Activated effector memory CD4-positive, alpha-beta T cell treated with anti-CD3 and anti-CD28 coated beads, Interleukin-2, amount 50 U/mL, for 16 hours (primary cell): ENCODE measurements at places on chromosomes 4 and X.

DNA sequence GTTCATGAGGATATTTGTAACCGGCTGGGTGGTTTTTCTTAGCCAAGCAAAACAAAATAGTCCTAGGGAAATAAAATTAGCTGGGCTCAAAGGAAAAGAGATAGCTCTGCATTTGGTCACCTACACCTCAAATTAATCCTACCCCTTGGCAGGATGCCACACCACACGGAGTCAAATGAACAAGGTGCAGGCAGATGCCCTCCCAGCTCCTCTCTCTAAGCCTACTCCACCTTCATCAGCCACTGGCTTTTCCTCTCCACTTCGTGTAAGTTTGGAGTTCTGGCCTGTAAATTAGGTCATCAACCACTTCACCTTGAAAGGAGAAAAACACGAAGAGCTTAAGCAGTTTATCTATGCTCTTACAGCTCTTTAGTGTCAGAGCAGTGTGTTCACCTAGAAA, 1.4 kb downstream of the DDIT4L start:
- DNase-seq: no peak

DNA sequence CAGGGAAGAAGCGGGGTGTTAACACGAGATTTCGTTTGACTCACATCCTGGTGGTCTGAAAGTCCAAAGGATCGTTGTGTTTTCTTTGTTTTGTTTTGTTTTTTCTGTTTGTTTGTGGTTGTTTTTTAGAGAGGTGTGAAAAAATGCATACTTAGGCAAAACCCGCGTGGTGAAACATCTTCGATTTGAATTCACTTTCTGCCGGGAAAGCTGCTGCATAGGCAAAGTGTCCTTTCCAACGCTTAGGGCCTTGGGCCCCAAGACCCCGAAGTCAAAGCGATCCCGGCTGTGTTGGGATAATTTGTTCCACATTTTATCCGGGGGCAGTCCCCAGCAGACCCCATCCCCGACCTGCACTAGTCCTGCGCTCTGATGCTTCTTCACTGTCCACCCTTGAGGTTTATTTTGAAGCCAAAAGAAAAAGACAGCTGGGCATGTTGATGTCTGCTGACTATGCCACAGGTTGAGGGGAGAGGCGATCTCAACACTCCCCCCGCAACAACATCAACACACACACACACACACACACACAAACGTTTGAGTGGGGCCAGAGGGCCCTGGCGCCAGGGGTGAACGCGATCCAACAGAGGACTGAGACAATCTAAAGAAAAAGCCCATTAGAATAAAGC, 2.0 kb downstream of the MSX1 start:
- no peak for DNase-seq

DNA sequence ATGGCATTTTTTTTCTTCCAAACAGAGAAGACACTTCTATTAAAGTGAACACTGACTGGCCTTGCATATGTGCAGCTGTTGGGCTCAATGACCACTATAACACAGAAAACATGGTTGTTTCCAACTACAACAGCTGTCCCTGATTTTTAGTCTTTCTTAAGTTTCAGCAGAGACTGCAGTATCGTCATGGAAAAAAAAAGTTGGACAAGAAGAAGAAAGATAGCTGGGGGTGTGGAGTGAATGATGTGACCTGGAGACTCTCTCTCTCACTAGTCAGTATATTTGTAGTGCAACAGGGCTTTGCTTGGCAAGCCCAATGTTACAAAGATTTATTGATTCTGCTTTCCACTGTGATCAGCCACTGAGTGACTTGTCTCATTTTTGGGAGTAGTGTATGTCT, 29.5 kb upstream of the C4orf54 start:
- no peak for DNase-seq

DNA sequence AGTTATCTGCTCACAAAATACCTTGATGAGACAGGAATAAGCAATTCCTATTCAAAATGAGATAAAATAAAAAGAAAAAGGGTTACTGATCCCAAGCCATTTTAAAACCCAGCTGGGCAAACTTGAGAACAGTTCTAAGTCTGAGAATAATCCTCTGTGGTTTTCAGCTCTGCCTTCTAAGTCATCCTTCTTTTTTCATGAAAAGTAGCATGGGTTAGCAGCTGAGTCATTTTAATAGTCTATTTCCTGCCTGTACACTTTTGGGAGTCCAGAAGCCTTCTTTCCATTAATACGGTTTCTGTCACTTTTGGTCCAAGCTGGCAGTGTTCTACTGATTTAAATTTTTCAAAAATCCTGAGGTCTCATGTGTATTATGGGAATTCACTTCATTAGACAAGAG, 374.3 kb downstream of the IQCM start:
- DNase-seq: no peak

DNA sequence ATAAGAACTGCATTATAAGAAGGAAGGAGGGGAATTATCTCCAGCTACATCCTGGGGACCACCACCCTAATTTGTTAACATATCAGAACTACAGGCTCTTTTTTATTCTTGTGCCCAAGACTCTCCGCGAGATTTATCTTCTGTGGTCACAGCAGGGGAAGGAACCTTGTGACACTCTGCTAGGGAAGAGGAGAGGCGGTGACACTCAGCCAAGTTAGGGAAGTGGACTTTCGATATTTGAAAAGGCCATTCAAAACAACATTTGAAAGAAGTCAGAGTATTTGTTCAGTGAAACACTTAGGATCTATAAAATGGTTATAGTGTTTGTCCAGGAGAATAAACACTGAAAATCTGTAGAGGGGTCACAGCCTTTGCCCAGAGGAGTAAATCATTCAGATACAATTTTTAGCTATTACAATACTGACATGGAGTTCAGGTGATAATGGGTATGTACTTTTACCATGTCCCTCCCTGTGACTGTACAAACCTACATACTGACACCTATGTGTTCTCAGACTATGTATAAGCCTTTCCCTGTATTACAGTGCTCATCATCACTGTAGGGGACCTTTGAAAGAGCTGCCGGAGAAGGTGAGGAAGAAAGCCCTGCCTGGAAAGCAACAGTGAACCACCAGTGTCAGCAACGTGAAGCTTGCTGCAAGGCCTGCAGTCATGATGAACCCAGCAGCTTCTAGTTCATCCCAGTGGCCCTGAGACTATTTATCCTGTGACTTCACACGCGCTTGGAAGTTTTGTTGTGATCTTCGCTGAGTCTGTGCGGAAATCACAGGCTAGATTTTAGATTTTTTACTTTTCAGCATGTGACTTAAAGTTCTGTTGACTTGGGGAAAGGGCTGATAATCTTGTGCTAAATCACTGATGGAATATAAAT, 8.5 kb upstream of the PTTG2 start:
- DNase-seq: no peak
